ENCODE measurements at places on chromosomes 16 and 17.

DNA sequence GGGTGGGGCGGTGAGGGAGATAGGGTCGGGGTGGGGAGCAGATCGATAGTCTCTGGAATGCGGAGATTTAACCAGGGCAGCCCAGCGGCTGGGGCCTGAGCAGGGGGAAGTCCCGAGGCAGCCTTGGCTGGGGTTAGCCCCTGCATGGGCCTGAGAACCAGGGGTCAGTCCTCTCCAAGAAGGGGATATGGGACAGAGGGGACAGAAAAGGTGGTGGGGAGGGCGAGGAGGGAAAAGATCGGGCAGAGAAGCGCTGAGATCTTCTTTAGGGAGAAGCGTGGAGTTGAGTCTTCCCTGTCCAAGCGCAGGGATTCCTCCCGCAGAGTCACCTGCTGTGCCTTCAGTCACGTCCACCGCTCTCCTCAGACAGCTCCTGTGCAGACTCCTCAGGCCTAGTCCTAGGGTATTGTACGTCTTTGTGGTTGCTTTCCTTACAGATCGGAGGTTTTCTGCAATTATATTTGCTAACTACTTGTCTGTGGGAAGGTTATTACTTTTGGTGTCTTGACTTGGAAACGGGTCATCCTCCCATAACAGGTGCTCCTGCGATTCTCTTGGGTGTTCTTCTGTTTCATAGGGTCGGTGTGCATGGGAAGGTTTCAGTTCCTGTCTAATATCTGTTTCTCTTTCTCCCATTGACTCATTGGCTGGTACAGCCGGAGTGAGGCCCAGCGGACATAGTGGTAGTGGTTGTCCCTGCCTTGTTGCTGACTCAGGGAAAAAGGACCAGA is 952 bp downstream of the CD300A start:
- no peak for DNase-seq

GRCh38 chr17:9959377-9959981 is 54.4 kb upstream of the RCVRN start:
- no peak for DNase-seq

DNA sequence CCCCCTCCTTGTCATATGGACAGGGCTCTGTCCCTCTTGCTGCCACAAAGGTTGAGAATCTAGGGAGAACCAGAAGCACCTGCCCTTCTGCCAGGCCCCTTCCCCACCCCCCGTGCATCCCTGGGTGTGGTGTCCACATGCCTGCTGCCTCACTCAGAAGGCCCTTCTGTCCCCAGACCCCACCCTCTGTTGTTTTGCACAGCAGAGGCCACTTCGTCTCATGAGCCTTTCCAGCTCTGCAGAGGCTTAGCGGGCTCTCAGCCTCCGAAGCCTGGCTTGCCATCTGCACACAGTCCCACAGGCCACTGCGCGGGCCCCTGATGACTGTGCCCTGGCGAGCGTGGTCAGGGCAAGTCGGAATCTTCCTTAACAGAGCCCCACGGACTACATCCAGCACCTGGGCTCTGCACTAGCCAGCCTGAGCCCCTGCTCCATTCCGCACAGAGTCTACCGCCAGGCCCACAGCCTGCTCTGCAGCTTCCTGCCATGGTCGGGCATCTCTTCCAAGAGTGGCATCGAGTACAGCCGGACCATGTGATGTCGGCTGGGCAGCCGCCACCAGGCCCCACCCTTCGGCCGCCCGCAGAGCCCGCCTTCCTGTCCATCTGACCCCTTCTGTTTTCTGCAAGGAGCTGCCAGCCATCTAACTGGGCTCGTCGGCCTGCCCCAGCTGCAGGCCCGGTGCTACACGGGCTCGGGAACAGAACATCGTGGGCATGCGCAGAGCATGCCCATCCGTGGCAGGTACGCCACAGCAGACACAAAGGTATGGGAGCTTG is 10.8 kb downstream of the C16orf90 start:
- DNase-seq = no peak

DNA sequence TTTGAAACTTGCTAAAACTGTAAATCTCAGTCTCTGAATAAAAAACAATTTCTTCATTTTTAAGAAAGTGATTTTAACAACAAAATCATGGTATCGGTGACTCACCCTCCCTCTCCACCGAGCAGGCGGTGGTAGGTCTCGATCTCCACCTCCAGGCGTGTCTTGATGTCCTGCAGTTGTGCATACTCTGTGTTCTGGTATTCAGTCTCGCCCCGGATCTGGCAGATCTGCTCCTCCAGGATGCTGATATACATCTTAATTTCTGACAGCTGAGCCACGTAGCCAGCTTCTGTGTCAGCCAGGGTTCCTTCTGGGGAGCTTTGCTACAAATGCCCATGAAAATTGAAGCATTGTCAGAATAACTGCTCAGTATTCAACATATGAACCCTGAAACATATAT is 15.4 kb upstream of the KRT24 start:
- no peak for DNase-seq

DNA sequence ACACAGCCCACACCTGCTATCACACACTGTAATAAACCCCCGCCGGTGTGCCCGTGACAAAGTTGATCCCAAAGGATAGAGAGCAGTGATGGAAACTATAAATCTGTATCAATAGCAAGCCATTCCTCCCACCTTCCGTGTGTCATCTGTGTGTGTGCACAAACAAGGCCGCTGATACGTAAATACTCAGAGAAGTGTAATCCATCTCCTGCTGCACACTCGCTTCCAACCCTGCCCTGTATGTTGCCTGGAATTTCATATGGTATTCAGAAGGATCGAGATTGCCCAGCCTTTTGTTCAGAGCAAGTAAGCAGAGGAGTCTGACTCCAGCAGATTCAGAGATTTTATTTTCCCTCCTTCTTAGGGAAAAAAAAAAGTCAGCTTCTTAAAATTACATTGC is 581.1 kb upstream of the ZFHX3 start:
- no peak for DNase-seq

DNA sequence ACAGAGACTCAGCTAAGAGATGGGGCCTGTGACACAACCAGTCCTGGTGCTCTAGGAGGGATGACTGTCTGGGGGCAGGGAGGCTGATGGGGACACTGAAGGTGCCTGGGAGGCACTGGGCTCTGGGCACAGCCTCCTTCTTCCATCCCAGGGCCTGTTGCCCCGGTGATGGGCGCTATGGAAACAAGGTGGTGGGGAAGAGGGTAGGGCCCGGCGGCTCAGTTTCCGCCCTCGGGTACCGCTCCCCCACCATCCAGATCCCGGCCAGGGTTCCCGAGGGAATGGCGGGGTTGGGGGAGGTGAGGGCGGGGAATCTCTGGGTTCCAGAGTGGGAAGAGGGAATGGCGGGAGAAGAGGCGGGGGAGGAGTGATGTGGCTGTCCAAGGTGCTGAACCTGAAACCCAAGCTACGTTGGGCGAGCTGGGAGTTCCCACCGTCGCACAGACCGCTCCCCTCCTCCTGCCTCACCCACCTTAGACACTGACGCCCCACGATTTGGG is 981 bp downstream of the KCNH4 start:
- no peak for DNase-seq

DNA sequence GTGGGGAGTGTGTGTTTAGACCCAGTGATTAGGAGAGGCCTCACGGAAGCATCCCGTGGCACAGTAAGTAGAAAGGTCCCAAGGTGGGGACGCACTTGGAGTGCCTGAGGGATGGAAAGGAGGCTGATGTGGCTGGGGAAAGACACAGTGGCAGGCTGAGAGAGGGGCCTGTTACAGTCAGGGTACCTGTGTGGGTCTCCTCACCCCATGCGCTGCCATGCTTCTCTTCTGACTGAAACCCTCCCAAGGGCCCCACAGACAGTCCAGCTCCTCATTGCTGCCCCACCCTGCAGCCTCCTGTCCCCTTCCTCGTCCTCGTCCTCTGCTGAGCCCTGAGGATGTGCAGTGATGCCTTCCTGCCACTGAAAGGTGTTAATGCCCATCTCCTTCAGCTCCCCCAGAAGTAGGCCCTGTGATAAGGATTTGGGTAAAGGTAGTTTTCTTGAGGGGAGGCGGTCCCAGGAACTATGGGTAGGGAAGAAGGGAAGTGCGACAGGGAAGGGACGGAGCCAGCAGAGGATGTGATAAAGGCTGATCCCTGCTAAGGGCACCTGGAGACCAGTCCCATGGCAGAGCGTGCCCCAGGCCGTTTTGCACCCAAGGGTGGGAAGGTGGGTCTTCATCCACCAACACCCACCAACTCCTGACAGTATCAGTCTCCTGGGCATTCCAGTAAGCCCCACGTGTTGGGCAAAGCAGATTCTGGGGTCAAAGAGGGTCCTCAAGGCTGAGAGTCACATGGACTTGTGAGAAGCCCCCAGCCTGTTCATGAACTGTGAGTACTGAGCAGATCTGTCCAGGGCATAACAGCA is 237.2 kb downstream of the GSG1L start:
- DNase-seq = no peak

GRCh38 chr17:19317359-19318095 is 45.0 kb downstream of the B9D1 start:
- DNase-seq = no peak

- DNase-seq = no peak
Measured at GRCh38 chr16:53378138-53378537, 56.1 kb upstream of the RBL2 start.

GRCh38 chr17:28563475-28563874 is 7.8 kb downstream of the PIGS start:
- no peak for DNase-seq

- peak; percentile 55 for DNase-seq
Measured at GRCh38 chr16:63067141-63067540, 1030.9 kb upstream of the CDH8 start.

- DNase-seq = no peak
Measured at GRCh38 chr17:56887105-56887504, 26.7 kb downstream of the TRIM25 start.

DNA sequence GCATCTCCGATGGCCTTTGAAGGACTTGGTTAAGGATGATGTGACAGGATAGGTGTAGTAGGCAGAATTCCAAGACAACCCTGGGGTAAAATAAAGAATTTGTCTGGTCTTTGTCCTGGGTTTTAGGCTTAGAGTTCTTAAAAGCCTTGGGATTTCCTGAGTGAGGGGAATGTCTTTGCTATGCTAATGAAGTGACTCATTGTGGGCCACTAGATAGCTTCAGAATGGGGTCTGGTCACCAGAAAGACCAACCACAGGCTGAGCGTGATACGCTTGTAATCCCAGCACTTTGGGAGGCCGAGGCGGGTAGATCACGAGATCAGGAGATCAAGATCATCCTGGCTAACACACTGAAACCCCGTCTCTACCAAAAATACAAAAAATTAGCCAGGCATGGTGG is 182.8 kb upstream of the TOX3 start:
- DNase-seq = no peak

Measured in NCI-H446 treated with DMSO at 0.1 percent for 48 hours (cell line).